ENCODE measurements at places on chromosomes 7 and 10.

- no peak for DNase-seq
Measured at GRCh38 chr10:122018951-122019413, 30.0 kb downstream of the TACC2 start.

DNA sequence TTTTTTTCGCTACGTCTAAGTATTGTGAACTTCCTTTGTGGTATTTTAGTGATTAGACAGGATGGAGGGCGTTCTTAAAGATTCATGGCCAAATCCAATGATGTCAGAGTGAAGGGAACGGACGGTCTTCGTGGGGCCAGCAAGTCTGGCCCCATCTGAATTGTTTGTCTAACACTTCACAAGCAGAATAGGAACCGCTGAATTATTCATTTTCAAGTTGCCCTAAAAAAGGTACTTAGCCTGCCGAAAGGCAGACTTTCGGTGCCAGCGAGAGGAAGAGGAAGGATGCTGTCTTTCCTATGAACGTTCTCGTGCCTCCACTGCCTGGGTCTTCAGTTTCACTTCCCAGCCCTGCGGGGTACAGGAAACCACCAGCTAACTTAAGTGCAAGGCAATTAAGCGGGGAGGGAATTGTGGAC is 145.7 kb upstream of the SH2B2 start:
- no peak for DNase-seq

- DNase-seq, result no peak
Measured at GRCh38 chr10:69479240-69480067, 28.2 kb downstream of the TSPAN15 start.

DNA sequence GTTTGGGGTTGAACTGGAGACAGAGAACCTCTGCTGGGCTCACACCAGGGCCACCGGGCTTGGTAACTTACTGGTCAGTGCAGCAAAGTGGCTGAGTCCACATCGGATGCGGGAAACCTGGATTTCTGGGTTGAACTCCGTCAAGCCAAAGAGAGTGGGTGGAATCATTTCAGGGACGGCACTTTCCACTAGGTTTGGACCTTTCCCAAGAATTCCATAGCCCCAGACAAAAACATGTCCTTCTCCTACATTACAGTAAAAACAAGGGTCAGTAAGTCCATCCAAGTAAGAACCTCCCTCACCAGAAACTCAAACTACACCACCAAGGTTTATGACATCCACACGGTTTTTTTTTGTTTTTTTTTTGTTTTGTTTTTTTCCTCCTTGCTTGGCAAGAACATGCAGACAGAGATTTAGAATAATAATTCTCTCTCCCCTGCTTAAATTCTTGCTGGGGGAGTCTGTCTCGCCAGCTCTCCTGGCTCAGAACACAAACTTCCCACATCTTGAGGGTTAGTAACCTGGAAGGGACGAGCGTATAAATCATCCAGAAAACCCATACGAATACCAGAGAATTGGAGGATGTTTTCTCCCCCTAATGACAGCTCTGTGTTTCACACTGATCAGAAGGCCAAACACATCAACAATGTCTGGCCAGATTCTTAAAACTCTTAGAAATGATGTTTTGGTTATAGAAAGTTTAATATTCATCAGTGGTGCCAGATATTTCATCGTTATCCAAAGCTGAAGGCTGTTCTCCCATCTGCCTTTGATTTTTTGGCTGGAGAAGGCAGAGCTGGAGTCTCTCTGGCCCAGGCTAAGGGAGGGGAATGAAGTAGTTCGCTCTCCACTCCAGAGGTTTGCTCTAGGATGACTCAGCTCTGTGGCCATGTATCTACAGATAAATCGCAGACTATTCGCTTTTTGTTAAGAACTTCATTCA is 17.5 kb downstream of the RCC1L start:
- peak; percentile 39 for DNase-seq

GRCh38 chr7:27196287-27196767 is 3.6 kb downstream of the HOXA13 start:
- peak; percentile 84 for DNase-seq

- peak; percentile 75 for DNase-seq
Measured at GRCh38 chr10:89653410-89653869, 8.4 kb upstream of the PANK1 start.

GRCh38 chr10:75417522-75417927 is 13.9 kb upstream of the LRMDA start:
- DNase-seq, result peak; percentile 28

- DNase-seq, result no peak
Measured at GRCh38 chr10:4391683-4392082, 434.3 kb upstream of the AKR1E2 start.

- DNase-seq, result no peak
Measured at GRCh38 chr7:91582799-91583477, 297.6 kb downstream of the MTERF1 start.

GRCh38 chr10:43502931-43503330 is 66.0 kb downstream of the ZNF487 start:
- no peak for DNase-seq

GRCh38 chr7:52944921-52945320 is 90.5 kb upstream of the POM121L12 start:
- DNase-seq, result peak; percentile 50

GRCh38 chr10:71517298-71518169 is 120.8 kb downstream of the CDH23 start:
- DNase-seq, result no peak

DNA sequence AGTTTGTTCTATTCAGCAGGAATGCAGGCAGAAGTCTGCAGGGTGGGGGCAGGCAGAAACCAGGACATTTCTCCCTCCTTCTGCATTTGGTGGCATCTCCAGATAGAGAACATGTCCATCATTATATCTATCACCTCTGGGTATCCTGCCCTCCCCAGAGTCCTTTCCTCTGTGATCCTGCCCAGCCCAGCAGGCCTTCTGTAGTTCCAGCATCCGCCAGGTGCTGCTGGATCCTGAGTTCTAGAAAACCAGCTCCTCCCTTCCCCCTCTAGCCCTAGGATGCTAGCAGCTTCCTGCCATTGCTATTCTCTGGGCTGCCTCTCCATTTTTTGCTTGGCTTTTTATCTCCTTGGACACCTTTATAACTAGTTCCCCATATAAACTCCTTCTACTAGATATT is 180.3 kb downstream of the KCNMA1 start:
- no peak for DNase-seq

DNA sequence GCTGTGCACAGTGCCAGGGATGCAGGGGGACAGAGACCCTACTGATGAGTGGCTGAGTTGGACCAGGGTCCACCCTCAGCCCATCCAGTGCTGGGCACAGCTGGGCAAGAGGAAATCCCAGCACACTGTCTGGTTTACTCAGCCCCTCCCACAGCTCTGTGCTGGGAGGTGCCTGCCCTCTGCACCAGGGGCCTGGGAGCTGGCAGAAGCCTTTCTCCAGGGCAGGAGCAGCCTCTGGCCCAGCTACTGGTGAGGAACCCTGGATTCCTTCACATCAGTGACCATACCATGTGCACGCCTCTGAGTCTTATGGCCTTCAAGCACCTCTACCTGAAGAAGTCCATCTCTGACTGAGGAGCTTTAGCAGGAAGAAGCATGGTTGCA is 25.9 kb upstream of the C10orf71 start:
- no peak for DNase-seq

GRCh38 chr10:34499612-34500279 is 315.4 kb downstream of the PARD3 start:
- DNase-seq, result no peak

GRCh38 chr10:29688230-29688661 is 53.5 kb upstream of the SVIL start:
- no peak for DNase-seq

GRCh38 chr10:7000061-7000460 is 410.8 kb downstream of the SFMBT2 start:
- no peak for DNase-seq

DNA sequence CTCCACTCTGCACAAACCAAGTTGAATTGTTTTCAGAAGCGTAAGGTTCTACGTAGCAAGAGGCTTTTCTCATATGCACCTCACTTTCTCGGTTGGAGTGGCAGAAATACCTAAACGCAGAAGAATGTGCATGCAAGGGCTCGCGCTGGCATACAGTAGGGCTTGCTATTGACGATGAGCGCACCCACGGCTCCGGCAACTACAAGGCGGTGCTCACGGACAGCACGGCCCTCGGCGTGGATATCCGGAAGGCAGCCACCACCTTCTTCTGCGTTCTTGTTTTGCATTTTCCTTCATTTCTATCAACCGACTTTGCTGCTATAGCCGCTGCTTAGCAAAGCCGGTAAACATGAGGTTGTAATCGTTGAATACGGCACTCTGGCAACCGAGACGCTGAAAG is 51.1 kb upstream of the UBE3C start:
- no peak for DNase-seq

GRCh38 chr7:130309986-130310385 is 17.0 kb downstream of the CPA4 start:
- DNase-seq, result no peak

Measured in H4 (cell line).